ENCODE measurements at places on chromosomes 1 and 21.
A peak's percentile ranks its signal among the peaks of the same experiment; 100 is the strongest.

GRCh38 chr1:209768354-209768774 lies 12.5 kb downstream of the TRAF3IP3 start:
- DNase-seq = peak; percentile 71

DNA sequence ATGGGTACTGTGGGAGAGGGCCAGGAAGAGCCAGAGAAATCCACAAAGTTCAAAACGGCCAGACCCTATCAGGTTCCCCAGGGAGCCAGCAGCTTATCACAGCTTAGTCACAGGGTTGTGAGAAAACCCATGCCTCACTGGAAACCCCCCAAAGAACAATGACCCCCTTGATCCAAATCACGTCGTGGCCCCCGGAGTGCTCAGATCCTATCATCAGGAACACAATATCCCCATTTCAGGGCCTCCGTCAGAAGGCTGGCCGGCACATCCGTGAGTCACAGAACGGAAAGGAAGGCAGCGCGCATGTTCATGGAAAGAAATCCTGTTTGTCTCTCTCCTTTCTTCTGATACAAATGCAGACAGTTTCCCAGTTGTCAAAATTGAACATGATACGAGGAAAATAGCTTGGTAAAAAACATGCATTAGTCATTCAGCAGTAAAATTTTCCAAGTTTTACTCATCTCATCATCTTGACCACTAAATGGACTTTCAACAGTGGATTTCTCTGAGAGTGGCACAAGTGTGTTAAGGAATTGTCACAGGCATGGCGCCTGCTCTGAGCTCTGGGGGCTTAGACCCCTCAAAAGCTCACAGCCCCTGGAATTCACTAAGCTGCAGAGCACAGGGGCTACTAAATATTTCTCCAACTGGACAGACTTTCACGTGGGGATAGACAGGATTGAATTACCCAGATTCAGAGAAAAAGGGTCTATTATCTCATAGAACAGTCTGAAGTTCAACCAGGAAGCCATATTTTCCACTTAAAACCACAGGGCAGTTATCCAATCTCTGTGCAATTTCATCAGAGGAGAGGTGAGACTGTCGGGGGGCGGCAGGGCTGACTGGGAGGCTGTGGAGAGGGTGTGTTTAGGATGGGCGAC lies 124.8 kb downstream of the RIPK4 start:
- DNase-seq = no peak

DNA sequence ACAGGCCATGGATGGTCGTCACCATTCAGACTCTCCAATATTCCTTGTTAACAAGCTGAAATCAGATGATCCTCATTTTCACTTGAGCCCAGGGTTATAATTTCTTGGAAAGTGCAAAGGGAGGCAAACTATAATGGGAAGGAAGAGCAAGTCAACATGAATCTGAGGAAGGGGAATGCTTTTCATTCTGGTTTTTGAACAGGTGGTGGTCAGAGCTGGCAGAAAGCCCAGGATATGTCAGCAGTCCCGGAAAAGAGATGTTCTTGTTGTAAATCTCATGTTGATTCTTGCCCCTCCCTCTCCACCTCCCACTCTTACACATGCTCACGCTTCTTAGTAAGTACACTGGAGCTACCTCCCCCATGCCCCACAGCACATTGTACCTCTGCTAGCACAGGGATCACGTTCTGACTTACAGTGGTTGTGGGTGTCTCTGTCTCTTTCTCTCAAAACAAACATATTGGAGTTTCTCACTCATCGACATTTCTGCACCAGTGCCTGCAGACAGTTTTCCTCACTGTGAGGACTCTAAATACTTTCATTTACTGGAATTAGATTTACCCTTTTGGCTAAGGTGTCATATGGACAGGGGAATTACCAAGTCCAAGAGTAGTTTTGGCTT lies 77.6 kb downstream of the XCL2 start:
- DNase-seq = peak; percentile 23

DNA sequence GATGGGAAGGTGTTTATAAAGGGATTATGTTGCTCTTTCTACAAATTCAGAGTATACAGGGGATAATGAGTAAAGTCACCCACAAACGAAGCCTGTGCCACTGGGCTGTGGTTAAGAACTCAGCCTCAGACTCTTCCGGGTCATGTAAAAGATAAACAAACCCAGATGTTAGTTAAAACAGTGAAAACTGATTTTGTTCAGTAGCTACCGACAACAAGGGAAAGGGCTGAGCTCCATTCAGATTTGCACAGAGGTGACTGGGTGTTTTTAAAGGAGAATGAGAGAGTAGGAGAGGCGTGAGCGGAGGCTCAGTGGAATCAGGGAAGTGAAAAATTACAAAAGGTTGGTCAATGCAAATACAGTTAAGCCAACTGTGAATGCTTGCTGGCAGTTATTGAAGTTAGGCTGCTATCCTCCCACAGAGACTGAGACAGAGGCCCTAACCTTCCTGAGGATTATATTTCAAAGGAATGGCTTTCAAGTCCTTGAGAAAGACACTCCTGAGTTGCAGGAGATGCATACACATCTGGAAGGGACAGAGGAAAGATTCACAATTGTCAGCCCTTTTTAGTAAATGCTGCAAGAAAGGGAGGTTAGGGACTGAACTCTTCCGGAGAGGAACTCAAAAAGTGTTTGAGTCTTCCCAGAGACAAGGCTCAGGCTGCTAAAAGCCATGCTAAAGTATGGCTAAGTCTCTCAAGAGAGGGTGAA lies 29.9 kb upstream of the SAMD13 start:
- DNase-seq = no peak

DNA sequence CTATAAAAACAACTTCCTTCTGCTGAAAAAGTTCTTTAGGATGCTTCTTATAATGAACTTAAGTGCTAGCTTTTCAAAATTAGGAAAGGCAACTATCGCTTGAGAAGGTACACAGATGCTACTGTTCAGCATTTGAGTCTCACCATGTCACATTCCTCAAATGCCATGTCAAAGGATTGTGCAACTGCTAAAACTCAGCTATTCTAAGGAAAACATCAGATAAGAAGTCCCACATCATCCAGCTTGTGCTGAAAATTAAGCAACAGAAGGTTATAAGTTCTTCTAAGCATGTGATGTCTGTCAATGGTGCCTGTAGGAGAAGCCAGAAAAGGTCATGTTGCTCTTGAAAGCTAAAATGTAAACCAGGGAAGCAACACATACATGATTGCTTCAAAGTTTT lies 36.5 kb downstream of the MCOLN2 start:
- no peak for DNase-seq

DNA sequence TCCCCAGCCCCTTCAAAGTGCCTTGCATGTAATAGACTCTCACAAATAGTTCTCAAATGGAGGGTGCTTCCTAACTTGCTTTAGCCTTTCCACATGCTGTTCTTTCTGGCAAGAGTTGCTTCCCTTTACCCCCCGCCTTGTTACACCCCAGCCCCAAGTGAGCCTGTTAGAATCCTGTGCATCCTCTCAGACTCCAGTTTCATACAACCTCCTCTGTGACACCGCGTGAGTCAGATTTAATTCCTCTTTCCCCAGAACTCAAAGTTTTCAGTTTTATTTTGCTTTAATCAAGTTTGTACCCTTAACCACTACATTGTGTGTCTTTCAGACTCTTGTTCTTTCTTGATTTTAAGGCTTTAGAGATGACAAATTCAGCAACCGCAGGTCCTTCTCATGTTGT lies 234.5 kb upstream of the HOOK1 start:
- DNase-seq = no peak

DNA sequence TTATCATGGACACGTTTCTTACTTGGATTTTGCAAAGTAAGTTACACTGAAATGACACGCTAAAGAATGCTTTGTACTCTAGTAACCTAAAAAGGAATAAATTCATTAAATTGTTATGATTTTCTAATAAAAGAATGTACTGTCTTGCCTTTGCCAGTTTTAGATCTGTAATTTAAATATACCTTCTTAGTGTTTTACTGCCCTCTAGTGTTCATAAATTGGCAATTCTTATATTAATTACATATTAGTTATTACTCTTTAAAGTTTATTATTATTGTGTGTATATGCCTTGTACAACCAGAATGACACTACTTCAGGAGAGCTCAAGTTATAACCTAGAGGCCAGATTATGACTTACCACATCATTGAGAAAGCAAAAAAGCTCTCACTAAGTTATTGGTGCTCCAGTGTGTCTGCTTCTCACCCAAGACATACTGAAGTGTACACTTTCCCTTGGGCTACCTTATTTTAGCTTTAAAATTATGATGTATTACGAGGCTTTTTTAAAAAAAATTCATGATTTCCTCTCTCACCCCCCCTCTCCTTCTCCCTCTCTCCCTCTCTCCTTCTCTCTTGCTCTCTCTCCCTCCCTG lies 169.9 kb downstream of the HS2ST1 start:
- DNase-seq = no peak

GRCh38 chr1:95496773-95497172 lies 262.8 kb downstream of the RWDD3 start:
- no peak for DNase-seq

DNA sequence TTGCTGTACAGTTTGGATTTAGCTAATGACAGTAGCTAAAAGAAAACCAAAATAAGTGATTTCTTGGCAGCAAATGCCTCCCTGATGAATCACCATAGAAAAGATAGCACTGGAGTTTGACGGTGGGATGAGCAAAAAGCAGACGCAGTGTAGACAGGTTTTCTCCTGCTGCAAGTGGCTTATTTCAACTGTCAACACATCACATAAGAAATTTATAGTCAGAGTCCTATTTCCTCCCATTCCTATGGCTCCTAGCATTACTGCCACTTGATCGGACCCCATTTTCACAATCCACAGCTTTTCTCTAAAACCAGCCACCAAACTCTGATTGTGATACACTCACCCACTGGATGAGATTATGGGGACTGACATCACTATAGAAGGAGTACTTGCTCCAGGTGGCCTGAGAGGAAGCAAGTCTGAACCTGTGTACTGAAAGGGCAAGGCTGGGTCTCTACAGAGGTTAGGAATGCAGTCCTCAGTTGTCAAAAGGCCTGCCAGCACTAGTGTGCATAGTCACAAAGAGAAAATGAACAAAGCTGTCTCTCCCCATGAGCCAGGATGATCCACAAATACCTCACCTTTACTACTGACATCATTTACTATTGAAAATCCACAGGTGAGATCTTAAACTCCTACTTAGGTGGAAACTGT lies 359.8 kb downstream of the LTN1 start:
- DNase-seq = no peak

- no peak for DNase-seq
Measured at GRCh38 chr21:41650526-41651145, 116.2 kb downstream of the RIPK4 start.

DNA sequence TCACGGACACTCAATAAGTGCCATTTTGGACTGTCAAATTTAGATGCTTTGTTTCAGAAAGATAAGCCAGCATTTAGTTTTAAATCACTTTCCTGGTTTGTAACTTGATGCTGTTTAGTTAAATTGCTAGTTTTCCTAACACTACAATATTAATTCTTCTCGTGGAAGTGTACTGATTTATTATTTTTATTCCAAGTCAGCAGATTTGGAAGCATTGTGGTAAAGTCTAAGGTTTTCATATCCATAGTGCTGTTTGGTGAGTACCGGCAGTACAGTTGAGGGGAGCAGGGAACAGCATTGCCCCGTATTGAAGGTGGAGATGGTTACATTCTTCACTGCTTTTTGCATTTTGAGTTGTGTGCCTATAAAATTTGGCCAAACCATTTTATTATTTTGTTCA lies 36.3 kb downstream of the S100B start:
- no peak for DNase-seq

DNA sequence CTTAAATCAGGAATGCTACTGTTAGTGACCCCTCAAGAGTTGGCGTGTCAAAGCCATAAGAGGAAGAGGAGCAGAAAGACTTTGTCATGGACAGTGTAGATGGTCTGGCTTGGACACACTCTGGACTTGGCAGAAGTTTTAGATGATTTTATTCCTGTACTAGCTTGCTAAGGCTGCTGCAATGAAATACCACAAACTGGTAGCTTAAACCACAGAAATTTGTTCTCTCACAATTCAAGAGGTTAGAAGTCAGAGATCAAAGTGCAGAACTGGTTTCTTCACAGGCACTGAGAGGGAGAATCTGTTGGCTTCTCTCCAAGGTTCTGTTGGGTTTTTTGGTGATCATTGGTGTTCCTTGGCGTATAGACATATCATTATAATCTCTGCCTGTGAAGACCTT lies 869.8 kb upstream of the B3GALT2 start:
- DNase-seq = no peak

- DNase-seq = no peak
Measured at GRCh38 chr1:239233626-239234025, 152.7 kb upstream of the CHRM3 start.

DNA sequence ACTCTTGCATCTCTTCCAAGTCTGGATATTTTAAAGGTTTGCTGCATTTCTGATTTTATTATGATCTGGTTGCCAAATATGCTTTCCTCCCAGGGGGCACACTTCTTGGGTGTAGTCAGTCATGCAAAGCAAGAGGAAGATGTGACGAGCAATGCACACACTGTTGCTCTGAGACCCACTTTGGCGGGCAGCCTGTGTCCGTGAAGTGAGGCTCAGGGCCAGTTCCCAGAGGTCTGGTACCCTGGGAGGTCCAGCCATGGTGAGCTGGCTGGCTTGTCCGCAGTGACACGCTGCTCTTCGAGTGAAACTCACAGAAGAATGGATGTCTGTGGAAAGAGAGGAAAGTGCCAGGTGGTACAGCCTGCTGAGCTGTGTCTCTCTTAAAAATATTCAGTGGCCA lies 52.8 kb upstream of the EDN2 start:
- DNase-seq = no peak

GRCh38 chr21:35127851-35128250 lies 78.7 kb upstream of the RUNX1 start:
- no peak for DNase-seq

- DNase-seq = no peak
Measured at GRCh38 chr1:177600936-177601335, 368.9 kb downstream of the SEC16B start.

GRCh38 chr1:20125100-20125499 lies 5.8 kb upstream of the PLA2G2D start:
- DNase-seq = no peak

DNA sequence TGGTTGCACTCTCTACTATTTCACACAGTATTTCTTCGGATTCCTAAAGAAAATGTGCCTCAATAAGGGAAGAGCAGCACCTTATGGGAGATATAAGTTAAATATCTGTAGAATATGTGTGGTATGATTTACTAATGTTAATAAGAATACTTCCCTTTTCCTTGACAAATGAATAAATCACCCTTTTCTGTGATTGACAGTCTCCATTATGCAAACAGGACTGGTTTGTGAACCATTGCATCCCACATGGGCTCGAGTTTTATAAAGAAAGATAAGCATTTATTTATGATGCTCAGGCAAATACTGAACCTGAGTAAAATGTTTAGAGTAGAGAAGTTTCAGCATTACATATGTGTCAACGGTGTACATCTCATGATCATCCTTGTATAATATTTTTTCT lies 587.7 kb upstream of the BRINP3 start:
- no peak for DNase-seq
